ENCODE measurements at places on chromosomes 5 and 9.
A peak's percentile ranks its signal among the peaks of the same experiment; 100 is the strongest.

GRCh38 chr9:17063535-17064135 is 71.2 kb upstream of the CNTLN start:
- DNase-seq = peak; percentile 45

GRCh38 chr9:93468763-93469456 is 15.5 kb upstream of the FAM120AOS start:
- DNase-seq = no peak

DNA sequence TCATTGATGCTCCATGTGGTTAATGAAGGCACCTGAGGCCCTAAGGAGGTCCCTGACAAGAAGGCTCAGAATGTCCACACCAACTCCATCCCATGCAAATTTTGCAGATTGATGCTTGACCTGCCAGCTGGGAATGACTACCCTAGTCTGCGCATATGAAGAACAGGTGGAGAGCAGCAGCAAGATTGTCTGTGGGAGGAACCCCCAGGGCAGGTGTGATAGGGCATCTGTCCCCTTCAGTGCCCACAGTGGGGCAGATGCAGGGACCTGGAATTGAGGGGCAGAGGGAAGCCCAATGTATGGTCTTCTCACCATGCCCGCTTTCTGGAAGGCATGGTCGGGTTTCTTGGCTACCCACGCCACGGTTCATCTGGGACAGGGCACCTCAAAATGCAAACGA is 79.6 kb downstream of the MACROH2A1 start:
- DNase-seq = no peak

- DNase-seq = no peak
These were observed 256.8 kb upstream of the ADAMTS16 start for GRCh38 chr5:4883360-4883759.
